GM13976 (cell line): ENCODE measurements at places on chromosomes 3 and 15.

- no peak for DNase-seq
These were observed at the start of gene KLHL40 for GRCh38 chr3:42685363-42685881. TSS of gene KLHL40 (plus strand) at chr3:42685537. CDS start at chr3:42685619, 82 bp downstream.

- DNase-seq: no peak
These were observed 12.9 kb downstream of the SEC11A start for GRCh38 chr15:84702961-84703482.

DNA sequence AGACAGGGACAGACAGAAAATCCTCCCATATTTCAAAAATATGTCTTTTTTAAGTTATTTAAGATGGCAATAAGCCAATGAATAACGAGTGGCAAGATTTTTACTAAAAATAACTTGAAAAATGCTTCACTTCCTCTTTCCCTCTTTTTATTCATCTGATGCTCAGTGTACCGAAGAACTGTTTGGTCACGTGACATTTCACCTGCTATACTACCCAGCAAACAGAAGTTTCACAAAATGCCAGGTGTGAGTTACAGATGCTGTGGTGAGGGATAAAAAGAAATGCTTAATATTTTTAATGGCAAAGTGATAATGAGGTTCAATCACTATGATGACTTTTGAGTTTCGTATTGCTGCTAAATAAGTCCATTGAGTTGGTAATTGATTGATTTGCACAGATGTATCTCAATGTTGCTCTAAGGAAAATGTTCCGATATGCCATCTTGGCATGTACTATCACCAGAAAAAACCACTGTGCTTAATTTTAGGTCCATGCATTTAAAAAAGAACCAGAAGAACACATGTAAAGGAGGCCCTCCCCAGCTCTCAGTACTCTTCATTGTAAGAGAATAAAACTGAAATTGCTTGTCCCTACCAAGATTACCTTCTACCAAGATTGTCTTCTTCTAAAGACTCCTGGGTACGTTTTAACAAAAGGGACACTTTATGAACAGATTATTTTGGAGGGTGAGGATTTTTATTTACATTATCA, 26.0 kb upstream of the SEC62 start:
- no peak for DNase-seq

DNA sequence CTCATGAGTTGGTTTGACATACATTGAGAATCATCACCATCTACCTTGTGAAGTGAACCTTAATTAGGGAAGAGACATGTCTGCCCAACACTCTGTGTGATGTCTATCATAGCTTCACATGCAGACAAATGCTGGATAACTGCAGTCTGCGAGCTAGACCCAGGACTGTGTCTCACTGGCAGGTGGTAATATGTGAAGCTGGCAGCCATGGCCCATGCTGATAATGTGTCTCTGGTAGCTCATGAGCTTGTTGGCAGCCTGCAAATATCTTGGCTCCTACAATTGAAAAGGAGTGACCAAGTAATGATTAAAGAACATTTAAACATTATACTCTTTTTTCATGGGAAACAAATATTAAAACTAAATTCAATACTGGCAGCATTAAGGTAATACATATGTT, 234.8 kb downstream of the CHST2 start:
- DNase-seq: no peak
